Brain (organoid and tissue), 16 donors: ENCODE measurements at places on chromosomes 12 and 14. TPM values are rescaled to one million over a fixed set of nuclear protein-coding genes. Genes with fewer than 3 reads are reported as not detected.

The PUS7L gene
- polyA plus RNA-seq: 0.61 TPM

- DNase-seq: no peak
Measured at GRCh38 chr12:95624589-95624988, 73.3 kb upstream of the USP44 start.

DNA sequence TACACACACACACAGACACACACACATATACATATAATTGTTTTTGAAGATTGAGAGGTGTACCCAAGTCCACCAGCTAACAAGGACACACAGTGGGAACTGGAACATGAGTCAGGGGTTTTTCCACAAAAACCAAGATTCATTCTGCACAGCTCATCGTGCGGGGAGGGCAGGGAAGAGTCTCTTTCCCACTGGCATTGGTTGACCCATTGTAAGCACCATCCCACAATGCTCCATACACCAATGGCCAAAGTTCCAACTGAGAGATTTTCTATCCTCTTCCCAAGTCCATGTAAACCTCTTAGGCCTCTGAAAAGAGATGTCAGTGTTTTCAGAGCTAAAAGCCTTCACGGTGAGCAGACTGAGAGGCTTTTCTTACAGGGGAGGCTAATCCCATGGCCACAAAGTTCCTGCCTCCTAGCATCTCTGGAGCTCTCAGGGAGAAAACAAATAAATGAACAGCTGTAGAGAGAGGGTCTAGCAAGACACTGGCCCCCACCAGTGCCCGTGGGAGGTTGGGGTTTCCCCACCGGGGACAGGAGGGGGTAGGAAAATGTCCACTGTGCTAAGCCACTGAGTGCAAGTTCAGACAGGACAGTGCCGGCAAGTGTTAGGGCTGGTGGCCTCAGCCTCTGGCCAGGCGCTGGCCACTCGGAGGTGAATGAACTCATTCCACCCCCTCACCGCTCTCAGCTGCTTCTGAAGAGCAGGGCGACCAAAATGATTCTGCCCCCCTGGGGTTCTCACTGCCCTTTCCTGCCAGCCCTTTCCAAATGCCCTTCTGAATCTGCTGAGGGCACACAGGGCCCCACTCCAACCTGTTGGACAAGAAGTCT is 21.5 kb upstream of the TC2N start:
- no peak for DNase-seq

DNA sequence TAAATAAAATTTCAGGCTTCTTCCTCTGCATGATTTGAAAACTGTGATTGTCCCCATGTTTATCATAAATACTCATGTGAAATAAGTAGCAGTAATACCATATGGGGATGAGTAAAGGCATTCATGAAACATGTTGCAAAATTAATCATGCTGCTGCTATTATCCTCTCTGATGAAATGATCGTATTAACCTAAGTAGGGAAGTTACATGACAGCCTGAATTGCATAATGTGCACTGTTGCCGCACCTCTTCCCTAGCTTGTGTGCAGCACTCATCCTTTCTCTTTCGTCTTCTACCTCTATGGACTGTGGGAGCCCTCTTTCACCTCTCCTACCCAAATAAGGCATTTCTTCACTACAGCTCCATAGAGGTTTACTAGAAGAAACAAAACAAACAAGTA is 367.6 kb downstream of the SOX5 start:
- DNase-seq: no peak
